ENCODE measurements at places on chromosomes 1 and 21. TPM values are rescaled to one million over a fixed set of nuclear protein-coding genes. Genes with fewer than 3 reads are reported as not detected.

DNA sequence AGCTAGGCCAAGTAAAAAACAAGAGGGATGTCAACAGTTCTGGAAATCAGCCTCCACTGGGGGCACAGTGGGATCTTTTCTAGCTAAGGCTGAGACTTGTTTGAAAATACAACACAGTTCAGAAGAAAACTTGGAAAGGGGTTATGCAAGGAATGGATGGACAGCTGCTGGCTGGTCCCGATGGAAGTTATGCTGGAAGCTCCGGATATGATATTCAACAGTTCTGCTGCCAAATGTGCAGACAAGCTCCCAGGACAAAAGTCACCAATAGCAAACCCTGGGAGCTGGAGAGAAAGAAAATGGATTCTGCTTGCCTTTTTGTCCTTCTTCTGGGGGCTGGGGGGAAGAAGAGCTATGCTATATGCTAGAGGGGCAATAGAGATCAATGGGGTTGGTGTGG, 14.3 kb downstream of the LMX1A start:
- no peak for DNase-seq

DNA sequence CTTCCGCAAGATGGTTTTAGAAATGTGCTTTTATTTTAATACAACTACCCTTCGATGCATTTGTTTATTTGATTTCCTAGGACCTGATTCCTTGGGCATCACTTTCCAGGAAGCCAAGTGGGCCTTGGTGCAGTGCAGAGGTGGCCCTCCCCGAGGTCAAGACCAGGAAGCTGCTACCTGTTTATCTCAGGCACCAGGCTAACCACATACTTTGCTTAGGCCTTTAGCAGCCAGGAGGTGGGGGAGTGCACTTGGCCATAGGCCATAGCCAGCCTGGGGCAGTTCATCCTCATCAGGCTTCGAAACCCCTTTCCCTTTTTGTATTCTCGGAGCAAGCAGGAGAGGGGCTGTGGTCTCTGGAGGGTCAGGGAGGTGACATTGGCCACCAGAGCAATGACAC, 45.4 kb downstream of the SMYD2 start:
- no peak for DNase-seq

- no peak for DNase-seq
These were observed 27.7 kb downstream of the PKP1 start for GRCh38 chr1:201310986-201311355.

DNA sequence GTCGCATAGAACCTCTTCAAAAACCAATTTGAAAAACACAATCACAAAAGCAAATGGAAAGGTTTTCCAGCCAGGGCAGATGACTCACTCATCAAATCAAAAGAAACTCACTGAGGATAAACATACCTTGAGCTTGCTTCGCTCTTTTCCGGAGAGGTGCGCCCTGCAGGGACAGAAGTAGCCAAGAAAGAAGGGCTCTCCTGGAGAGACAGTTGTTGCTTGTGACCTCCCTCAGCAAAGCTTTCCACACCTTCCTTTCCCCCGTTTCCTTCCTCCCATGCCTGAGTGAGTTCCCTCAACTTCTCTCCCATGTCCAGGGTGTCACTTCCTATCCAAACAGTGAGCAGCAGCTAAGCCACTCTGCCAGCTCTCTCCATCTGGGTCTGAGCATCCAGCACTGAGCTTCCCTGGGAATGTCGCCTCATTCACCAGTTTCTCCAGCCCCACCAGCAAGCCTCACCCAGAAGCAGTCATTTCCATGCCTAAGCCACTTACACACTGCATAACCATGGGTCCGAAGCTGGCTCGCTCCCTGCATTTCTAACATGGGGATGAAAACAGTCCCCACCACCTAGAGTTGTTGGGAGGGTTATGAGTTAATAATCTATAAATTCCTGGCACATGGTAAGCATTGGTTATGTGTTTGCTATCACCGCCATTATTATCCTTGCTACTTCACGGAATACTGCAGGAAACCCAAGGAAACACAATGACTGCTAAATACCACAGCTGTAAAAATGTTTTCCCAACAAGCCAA, 75.0 kb downstream of the PTPN14 start:
- no peak for DNase-seq

DNA sequence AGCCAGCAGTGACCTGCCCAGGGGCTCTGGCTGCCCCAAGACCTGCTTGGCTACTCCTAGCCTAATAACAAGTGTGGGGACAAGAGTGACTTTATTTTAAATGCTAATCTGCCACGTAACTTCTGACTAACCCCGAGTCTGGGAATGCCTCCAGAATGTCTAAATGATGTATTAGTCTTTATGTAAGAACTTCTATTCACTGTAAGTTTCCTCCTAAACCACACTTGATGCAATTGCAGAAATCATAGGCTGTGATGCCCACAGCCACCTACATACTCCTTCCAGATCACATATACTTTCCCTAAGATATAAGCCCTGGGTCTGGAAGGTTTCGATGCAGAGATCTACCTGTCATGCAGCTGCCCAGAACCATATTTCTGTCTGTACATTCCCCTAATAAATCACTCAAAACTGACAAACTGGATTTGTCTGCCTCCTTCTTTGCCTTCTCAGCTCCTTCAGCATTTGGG, 5.9 kb upstream of the VPS45 start:
- no peak for DNase-seq

- no peak for DNase-seq
These were observed 37.4 kb upstream of the DISP1 start for GRCh38 chr1:222777463-222777862.

DNA sequence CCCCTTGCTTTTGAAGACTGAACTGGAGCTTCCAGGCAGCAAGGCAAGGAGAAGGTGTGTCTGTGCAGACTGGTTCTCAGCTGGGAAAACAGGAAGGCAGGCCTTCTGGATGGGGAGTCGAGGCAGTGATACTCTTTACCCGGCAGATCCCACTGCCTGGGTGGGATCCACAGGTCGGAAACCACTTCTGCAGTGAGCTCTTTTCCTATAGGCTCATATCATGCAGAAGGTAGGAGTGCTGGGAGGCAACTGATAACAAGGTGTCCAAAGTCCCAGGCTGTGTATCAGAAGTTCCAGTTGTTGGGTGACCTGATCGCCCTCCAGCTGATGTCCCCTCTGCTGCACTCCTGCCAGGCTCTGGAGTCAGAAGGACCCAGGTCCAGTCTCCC, 17.1 kb downstream of the ACOT11 start:
- no peak for DNase-seq

DNA sequence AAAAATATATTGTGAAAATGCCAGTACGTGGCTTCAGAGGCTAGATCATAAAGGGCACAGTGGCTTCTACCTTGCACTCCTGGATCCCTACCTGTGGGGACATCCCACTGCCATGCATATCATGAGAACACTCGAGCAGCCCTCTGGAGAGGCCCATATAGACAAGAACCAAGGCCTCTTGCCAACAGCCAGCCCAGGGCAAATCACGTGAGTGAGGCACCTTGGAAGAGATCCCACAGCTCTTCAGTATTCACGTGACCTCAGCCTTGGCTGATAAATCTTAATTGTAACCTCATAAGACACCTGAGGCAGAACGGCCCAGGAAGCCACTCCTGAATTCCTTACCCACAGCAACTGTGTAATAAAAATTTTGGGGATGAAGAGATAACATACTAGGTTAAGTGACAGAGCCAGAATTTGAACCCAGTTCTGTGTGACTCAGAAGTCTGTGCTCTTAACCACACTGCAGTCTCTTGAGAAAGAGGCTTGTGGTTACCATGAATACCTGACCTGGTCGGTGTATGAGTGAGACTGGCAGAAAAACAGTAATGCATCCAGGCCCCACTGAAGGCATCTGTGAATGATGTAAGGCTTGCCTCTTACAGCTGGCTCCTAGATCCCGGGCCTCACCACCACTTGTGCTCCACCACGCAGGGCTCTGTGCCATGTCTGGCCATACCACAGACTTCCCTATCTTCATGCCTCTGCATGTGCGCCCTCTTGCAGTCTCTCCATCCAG, 6.9 kb upstream of the A3GALT2 start:
- DNase-seq = no peak

- DNase-seq = no peak
These were observed 18.6 kb downstream of the NTPCR start for GRCh38 chr1:232968965-232969364.

GRCh38 chr1:105100102-105100501, 1350.4 kb downstream of the AMY1C start:
- no peak for DNase-seq

DNA sequence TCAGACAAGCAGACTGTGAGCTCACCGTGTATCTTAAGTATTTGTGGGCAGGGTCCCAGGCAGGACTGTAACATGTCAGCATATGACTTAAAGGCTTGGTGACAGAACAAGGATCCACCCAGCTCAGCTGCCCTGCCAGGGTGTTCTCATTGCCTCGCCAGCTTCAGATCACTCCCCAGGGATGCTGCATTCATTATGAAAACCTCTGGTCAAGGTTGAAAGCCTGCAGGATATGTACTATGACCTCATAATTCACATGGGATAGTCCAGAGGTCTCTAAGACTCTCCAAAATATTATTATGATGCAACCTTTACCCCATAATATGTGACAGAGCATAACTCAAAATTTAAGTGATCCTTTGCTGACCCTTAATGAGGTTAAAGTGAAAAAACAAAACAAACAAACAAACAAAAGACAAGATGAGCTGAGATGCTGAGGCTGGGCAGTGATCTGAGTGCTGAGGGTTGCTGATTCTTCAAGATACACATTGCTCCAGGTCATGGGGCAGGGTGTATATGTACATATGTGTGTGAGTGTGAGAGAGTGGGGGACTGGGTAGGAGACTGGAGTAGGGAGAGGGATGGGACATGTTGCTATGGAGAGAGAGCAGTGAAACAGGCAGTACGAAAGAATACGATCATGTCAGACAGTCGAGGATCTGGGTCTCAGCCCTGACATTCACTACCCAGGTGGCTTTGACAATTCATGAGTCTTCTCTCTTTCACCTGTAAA, 98.8 kb upstream of the DUSP10 start:
- DNase-seq = no peak

DNA sequence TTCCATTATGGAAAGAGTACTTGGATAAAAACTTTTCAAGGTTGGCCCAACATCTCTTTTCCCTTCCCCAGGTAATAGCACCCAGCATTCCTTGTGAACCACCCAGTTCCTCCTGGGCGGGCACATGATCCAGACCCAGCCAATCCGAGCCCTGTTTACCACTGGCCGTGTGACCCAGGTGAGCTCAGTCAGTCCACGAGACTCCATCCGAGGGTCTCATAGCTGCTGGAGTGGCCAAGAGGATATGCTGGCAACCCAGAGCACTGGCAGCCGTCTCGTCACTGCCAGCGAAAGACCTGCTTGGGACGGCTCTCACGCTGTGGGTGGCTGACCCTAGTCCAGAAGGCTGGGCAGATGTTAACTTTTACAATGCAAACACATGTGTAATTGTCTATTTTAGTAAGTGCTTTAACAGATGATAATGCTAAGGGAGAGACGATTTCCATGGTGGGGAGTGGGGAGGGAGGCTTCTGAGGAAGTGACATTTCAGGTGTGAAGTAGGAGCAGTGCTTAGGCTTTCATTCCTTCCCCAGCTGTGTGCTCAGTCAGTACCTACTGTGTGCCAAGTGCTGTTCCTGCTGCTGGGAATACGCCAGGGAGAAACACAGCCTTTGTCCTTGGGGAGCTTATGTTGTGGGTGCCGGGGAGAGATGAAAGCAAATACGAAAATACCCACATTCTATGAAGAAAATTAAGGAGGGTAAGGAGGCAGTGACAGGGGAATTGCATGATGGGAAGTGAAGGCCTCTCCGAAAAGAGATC, 24.5 kb downstream of the PARK7 start:
- DNase-seq = no peak

DNA sequence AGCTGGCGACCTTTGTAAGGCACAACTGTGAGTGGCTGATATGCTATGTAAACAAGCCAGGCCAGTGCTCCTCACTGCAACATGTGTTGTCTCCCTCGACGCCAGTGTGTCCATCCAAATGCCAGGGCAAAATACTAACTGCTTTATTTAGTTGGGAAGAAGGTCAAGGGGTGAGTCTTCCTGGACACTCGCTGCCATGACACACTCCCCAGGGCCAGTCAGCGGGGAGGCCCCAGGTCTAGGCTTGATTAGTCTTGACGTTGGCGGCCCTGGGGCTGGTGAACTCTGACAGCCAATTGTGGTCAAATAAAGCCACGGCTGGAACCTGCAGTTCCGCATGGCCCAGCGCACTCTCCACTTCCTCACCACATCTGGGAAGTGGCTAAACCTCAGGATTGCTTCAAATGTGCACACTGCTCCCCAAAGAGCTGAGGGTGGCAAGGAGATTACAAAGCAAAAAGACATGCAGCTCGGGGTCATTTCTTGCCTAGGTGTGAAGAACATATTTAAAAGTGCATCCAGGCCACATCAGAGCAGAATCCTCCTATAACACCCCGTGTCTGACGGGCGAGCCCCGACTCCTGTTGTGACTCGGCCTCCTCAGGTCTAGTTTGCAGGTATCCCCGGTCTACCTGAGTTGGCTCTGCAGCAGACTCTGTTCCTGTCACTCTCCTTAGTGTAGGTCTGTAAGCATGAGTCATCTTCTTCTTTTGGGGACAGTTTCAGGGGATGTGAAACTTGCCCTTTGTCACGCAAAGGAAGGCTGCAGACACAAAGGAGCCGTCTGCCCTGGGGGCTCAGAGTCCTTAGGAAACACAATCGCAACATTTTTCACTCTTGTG, 183.5 kb downstream of the RUNX1 start:
- DNase-seq = peak; percentile 33

GRCh38 chr1:117616356-117616755, 10.5 kb downstream of the TENT5C start:
- DNase-seq = no peak

DNA sequence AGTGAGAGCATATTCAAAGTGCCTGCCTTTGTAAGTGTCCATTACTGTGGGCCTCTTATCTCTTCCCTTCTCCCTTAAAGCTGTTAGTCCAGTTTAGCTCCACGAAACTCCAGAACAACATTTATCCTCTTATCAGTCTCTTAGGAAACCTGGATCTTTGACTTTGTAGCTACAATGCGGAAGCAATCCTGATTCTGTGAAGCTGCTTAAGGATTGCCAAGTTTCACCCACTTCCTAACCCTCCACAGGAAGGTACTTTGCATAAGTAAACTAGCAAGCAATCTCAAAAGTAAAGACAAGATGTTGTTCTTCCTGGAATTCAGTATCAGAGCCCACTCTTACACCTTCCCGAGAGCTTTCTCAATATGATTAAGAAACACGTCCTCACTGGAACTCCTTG, 164.9 kb upstream of the USP25 start:
- no peak for DNase-seq

DNA sequence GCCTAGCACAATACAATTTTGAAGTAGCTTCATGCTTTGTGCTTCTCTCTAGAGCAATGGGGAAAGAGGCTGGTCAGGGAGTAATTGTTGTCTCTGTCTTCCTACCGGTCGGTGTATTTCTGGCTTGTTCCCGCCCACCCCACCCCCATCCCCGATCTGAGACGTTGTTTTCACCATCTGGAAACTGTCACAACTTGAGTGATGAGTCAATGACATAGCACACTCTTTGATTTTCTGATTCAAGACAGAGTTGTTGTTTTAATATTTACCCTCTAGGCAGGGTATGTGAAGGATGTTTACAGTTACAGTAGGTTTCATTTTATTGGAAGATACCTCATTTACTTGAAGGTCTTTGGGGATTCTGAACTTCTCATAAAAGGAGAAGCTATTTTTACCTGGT, 7.0 kb downstream of the IL12RB2 start:
- DNase-seq = no peak

SLC44A3 gene
- total RNA-seq = not detected

SPATA1 gene
- total RNA-seq = 1.5 TPM

AVPR1B gene
- not detected for total RNA-seq

MARK1 gene
- total RNA-seq = not detected

HMGN1 gene
- 398 TPM for total RNA-seq

A3GALT2 gene
- not detected for total RNA-seq

TNNI3K gene
- total RNA-seq = not detected

PLA2G2D gene
- total RNA-seq = not detected

SPOCD1 gene
- total RNA-seq = 0.07 TPM

All from activated T-helper 2 cell treated with anti-CD3 and anti-CD28 coated beads, Interferon-gamma antibody, Interleukin-2, Interleukin-4, amounts not matched to agents 10 μg/mL and 5 μg/mL and 100 μg/mL, durations not matched to agents 14 hours and 24 hours and 36 hours (primary cell).